HFFc6 (cell line): ENCODE measurements at places on chromosomes 13 and 19.
A peak's percentile ranks its signal among the peaks of the same experiment; 100 is the strongest.

DNA sequence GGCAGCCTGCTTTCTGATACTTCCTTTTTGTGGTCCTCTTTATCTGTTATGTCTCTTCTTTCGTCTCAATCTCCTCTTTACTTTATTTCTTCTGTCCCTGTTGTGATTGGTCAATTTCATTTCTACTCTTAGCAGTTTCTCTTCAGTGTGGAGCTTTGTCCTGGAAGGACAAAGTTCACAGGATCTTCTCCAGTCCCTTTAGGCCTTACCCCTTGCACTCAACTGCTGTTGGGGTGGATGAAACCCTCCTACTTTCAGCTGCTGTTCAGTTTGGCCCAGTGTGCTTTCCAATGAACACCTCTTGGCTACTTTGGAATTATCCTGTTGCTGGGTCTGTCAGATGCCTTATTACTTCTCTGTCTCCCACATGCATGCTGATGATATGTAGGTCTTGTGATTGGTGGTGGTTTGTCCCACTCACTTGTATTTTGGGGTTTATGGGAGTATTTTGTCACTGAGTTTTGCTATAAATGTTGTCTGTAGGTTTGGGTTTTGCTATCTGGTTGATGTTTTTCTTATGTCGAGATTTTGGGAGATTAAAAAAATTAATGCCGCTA is 24.8 kb downstream of the WDR62 start:
- no peak for DNase-seq

DNA sequence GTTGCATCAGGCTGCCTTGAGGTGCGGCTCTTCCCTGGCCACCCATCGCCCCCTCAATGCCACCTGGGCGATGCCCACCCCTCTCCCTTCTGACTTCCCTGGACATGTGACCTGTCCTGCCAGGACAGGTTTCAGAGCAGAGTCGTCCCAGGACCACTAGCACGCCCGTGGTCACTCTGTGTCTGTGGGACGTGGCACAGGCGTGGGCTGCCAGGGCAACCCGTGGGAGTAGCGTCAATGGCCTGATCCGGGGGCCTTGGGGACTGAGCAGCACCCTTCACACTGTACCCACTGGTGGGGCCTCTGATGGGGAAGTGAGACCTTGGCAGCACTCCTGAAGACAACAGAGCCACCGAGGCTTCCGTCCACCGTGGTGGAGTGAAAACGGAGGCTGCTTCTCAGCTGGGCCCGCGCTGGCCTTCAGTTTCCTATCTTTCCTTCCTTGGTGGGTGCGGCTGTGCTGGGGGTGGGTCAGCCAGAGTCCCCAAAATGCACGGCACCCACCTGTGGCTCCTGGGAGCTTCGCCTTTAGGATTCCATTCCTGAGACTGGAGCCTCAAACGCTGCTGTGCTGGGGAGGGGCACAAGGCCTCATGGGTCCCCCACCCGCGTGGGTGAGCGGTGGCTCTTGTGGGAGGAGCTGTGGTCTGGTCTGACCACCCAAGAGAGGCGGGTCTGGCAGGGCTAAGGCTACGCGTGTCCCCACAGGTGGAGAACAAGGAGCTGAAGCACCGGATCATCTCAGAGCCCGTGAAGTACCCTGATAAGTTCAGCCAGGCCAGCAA is 26.7 kb upstream of the TMEM255B start:
- no peak for DNase-seq

- no peak for DNase-seq
Measured at GRCh38 chr19:31541396-31541795, 192.2 kb upstream of the TSHZ3 start.

GRCh38 chr13:23707674-23708073 is 137.5 kb downstream of the TNFRSF19 start:
- peak; percentile 46 for DNase-seq

GRCh38 chr19:55492362-55492944 is 4.2 kb downstream of the SSC5D start:
- DNase-seq, result no peak

DNA sequence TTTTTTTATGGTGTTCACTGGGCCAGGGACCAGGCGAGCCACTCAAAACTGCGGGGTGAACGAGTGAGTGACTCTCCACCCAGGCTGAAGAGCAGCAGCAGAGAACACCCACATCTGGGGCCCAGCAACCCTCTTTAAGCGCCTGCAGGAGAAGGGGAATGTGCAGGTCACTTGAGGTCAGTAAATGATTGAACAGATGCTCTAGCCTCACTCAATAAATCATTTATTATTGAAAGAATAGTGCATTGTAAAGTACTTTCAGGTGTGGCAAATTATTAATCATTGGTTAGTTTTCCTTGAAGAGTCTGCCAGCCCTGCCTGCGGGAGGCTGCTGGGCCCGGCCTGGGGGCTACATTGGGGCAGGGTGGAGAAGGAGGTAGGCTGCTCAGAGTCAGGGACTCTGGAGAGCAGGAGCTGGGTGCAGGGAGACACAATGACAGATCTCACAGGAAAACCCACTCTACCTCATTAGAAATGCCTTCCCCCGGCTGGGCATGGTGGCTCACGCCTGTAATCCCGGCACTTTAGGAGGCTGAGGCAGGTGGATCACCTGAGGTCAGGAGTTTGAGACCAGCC is 42.5 kb downstream of the ABCC4 start:
- no peak for DNase-seq

- DNase-seq, result no peak
Measured at GRCh38 chr13:112067116-112067741, at the start of gene SOX1. Gene SOX1, plus strand, starts transcription at chr13:112067149. Its CDS starts 510 bp downstream, at chr13:112067659.

DNA sequence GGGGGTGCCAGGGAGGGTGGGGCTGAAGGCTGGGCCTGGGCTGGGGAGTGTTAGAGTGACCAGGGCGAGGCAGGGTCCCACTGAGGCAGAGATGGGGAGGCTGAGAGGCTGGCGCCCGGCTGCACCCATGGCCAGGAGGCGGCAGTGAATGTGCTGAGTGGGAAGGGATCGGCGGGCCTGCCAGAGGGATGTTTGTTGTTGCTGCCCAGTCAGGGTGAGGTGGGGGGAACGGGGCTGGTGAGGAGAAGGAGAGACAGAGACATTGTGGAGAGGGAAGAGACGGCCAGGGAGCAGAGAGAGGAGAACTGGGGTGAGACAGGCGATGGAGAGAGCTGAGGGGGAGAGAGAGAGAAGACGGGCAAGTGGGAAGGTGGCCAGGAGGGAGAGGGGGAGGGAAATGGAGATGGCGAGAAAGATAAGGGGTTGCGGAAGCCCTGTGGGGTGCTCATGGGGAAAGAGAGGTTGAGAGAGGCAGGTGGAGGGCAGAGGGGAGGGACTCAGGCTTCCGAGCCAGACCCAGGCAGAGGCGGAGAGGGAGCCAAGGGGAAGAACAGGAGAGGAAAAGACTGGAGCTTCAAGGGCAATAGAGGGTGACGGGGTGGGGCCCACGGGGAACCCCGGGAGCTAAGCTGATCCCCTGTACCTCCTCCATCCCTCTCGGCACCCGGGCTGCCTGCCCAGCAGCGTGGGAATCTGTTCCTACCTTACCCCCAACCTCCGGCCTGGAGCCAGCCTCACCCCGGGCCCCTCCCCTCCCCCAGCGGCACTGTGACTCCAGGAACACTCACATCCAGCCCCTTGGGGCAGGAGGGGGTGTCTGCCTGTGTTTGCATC is 690 bp upstream of the B3GNT8 start:
- DNase-seq, result no peak

GRCh38 chr13:23979361-23980159 is 82.3 kb upstream of the C1QTNF9B start:
- peak; percentile 79 for DNase-seq

- peak; percentile 71 for DNase-seq
Measured at GRCh38 chr13:44932850-44933251, 56.4 kb downstream of the NUFIP1 start.

DNA sequence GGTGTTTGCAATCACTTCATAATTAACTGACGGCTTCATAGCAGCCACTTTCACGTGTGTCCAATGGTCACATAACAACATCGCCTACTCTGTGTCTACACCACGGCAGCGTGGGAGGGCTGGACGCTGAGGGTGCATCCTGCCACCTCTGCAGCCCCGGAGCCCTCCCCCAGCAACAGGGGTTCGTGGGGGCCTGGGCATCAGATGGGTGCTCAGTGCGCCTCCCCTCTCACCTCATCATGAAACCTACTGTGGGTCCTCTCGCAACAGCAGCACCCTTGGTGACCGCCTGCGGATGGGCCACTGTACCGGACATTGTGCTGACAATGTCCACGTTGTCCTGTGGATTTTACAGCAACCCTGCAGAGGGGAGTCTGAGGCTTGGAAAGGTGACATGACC is 193.5 kb downstream of the UQCRFS1 start:
- DNase-seq, result no peak

DNA sequence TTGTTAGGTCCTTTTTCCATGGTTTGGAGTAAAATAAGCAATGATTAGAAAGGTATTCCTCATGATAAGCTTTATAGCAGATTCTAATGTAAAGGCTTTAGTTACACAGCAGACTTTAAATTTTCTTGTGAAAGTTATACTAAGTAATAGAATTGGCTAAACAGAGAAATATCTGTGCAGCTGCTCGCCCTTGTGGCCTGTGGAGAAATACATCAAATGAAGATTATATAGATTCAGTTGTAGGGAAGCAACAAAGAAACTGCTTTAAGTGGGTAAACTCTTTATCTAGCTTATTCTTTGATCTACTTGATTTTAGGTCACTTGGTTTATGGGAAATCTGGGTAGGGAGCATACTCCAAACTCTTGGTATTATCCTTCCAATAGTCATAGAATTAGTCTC is 1269.7 kb upstream of the SPRY2 start:
- no peak for DNase-seq

DNA sequence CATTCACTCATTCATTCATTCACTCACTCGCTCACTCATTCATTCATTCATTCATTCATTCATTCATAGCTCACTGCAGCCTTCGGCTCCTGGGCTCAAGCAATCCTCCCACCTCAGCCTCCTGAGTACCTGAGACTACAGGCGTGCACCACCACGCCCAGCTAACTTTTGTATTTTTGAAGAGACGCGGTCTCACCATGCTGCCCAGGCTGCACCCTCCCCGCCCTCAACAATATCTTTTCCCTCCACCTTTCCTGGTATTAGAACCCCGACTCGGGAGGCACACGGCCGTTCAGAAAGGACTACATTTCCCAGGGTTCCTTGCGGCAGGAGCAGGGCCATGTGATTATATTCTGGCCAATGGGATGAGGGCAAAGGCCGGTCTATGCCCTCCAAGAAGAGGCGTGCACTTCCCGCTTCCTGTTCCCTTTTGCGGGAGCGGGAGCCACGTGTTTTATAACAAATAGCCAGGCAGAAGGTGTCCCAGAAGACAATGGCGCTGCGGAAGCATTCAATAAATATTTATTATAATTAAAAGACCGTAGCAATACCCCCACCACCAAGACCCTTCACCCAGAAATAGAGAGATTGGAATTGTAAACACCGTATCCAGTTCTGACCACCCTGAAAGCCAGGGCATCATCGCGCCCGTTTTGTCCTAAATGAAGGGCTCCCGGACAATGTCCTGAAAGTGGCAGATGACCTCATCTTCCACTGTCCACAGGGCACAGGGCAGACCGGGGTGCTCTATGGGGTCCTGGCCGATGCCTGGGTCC is 15.9 kb downstream of the TICAM1 start:
- peak; percentile 86 for DNase-seq

- DNase-seq, result no peak
Measured at GRCh38 chr19:13127811-13128575, 9.9 kb downstream of the NACC1 start.

- DNase-seq, result no peak
Measured at GRCh38 chr13:39930544-39931444, 275.3 kb downstream of the COG6 start.

GRCh38 chr13:81395368-81395767 is 1054.4 kb upstream of the SPRY2 start:
- DNase-seq, result no peak

GRCh38 chr19:39328046-39328705 is 7.5 kb upstream of the LRFN1 start:
- DNase-seq, result peak; percentile 47

GRCh38 chr19:4233282-4233853 is 4.0 kb downstream of the EBI3 start:
- DNase-seq, result no peak

- no peak for DNase-seq
Measured at GRCh38 chr19:13975870-13976269, 23.6 kb downstream of the DCAF15 start.

- no peak for DNase-seq
Measured at GRCh38 chr19:5308451-5309437, 31.9 kb downstream of the PTPRS start.

DNA sequence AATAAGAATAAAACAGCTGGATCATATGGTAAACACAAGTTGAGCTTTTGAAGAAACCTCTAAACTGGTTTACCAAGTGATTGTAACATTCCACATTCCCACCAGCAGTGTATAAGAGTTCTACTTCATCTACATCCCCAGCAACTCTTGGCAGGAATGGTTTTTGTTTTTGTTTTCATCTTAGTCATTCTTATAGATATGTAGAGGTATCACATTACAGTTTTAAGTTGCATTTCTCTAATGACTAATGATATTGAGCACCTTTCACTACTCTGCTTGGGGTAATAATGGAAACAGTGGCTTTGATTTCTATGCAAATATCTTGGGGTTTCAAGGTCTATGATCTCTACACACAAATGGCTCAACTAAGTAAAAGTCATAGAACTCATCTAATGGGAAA is 614.5 kb downstream of the TBC1D4 start:
- DNase-seq, result peak; percentile 27

DNA sequence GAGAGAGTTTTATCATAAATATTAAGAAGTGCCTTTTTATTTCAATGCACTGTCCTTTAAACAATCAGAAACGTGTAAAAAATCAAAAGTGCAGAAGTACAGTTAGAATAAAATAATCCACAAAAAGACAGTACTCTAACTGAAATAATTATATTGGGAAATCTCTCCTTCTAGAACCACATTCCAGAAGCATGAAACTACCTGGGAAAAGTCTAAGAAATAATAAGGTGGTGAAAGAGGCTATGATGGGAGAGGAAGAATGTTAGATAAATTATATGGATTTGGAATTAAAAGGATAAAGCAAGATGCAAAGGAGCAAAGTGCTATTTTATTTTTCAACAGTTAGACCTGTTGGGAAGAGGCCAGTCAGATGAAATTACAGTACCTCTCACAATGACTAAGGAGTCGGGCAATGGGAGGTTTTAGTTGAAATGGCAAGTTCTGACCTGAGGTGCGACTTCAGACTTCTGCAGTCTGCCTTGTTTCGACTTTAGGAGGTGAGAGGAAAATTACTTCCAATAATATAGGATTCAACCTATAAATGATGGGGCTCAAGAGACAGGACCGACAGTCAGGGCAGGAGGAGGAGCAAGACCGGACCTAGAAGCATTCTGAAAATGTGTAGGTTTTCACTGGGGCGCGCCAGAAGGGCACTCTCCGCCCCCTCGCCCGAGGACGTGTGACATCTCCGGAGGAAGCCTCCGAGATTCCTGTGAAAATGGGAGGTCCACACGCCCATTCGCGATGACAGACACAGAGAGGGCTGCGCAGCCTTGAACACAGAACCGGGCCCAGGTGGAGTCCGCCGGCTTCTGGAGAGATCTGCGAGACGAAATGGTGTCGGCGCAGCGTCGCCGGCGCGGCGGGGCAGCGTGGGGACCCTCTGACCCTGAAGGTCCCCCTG is 717 bp downstream of the SPRYD7 start:
- DNase-seq, result peak; percentile 76

- no peak for DNase-seq
Measured at GRCh38 chr19:3599776-3600187, 6.9 kb downstream of the TBXA2R start.
